ENCODE measurements at places on chromosomes 4 and X. TPM values are rescaled to one million over a fixed set of nuclear protein-coding genes. Genes with fewer than 3 reads are reported as not detected.
A peak's percentile ranks its signal among the peaks of the same experiment; 100 is the strongest.

DNA sequence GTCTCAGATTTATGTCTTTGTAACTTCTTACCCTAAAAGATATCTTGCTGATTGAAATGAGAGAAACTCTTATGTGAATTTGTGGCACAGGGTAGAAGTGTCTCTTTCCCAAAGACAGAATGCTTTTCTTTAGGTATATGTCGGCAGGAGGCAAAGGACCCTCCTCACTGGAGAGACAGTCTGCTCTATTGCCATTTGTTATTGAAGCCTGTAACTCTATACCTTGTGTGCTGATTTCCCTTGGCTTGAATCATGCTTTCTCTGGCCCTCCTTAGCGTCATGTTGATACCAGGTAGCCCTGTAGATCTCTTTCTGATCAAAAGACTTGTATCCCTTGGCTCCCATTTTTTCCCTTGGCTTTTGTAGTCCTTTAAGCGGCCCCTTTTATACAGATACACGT lies 284.3 kb downstream of the CXXC4 start:
- H3K27ac ChIP-seq: no peak overlapping the region
- H3K4me3 ChIP-seq: no peak overlapping the region
- H3K36me3 ChIP-seq: no peaks in the 10 kb centered on the region
- H3K4me1 ChIP-seq: no peaks in the 10 kb centered on the region

GRCh38 chr4:156894234-156894633 lies 77.4 kb downstream of the PDGFC start:
- DNase-seq: no peak
- no peak overlapping the region for H3K27ac ChIP-seq
- no peaks in the 10 kb centered on the region for H3K27me3 ChIP-seq
- H3K4me3 ChIP-seq: no peak overlapping the region
- H3K36me3 ChIP-seq: no peaks in the 10 kb centered on the region

DNA sequence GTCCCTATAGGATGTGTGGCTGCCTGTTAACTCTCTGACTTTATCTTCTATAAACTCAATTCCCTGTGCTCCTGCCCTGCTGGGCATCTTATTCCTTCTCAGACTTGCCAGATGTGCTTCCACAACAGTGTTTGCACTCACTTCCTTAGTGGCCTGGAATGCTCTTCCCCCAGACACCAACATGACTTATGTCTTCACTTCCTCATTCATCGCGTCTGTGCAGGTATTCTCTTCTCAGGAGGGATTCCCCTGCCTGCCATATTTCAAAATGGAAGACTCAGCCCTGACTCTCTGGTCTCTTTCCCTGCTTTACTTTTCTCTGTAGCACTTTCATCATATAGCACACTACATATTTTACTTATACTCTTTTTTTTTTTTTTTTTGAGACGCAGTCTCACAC lies 344.0 kb downstream of the CENPC start:
- no peak overlapping the region for H3K27ac ChIP-seq
- DNase-seq: no peak
- no peak overlapping the region for H3K4me3 ChIP-seq
- H3K27me3 ChIP-seq: no peaks in the 10 kb centered on the region

DNA sequence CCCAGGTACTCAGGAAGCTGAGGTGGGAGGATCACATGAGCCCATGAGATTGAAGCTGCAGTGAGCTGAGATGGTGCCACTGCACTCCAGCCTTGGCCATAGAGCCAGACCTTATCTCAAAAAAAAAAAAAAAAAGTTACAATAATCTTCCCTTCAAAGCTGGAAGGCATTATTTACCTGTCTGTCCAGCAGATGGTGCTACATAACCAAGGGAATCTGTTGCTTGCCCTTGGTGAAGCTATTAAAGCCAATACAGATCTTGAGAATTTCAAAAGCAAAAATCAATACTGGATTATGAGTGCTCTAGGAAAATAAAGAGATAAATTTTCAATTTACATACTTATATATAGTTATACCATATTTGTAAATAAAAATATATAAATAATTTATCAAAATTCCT lies 25.9 kb downstream of the PKD2 start:
- no peaks in the 10 kb centered on the region for H3K4me1 ChIP-seq
- H3K27ac ChIP-seq: no peak overlapping the region
- no peaks in the 10 kb centered on the region for H3K27me3 ChIP-seq
- DNase-seq: peak; percentile 58

GRCh38 chr4:17335371-17335770 lies 176.5 kb downstream of the QDPR start:
- peaks cover 9% of the 10 kb centered on the region for H3K4me1 ChIP-seq
- H3K4me3 ChIP-seq: no peak overlapping the region
- H3K36me3 ChIP-seq: no peaks in the 10 kb centered on the region
- DNase-seq: no peak
- peaks cover 2% of the 10 kb centered on the region for H3K27me3 ChIP-seq
- no peak overlapping the region for H3K27ac ChIP-seq

GRCh38 chrX:77776659-77777058 lies 9.4 kb downstream of the ATRX start:
- no peaks in the 10 kb centered on the region for H3K27me3 ChIP-seq
- no peaks in the 10 kb centered on the region for H3K36me3 ChIP-seq
- peaks cover 10% of the 10 kb centered on the region for H3K4me1 ChIP-seq
- H3K4me3 ChIP-seq: peak overlapping the region; percentile 40

The RNF212 gene
- 3.2 TPM for total RNA-seq

The PLAC1 gene
- not detected for total RNA-seq

The BTK gene
- total RNA-seq: 2.7 TPM

Measured in CD4-positive, CD25-positive, alpha-beta regulatory T cell (primary cell).